ENCODE measurements at places on chromosomes 1 and 21.

- DNase-seq = no peak
Measured at GRCh38 chr1:8133190-8133589, 107.1 kb upstream of the ERRFI1 start.

- DNase-seq = no peak
Measured at GRCh38 chr1:230191855-230192254, 124.8 kb downstream of the GALNT2 start.

DNA sequence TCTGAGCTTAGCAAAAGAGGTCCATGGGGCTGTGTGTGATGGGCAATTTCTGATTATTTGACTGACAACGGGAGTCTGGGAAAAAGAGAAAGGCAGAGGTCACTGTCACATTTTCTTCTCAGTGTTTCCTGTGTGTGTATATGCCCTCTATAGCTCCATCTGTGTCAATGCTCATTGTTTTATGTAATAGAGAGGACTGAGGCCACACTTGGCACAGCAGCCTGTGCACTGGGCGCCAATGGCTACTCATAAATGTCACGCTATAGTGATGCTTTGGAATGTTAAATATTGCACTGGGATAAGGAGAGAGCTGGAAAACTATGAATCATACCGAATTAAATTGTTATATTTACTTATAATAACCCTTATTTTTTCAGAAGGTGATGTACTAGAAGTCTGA lies 365.4 kb downstream of the NEGR1 start:
- no peak for DNase-seq

DNA sequence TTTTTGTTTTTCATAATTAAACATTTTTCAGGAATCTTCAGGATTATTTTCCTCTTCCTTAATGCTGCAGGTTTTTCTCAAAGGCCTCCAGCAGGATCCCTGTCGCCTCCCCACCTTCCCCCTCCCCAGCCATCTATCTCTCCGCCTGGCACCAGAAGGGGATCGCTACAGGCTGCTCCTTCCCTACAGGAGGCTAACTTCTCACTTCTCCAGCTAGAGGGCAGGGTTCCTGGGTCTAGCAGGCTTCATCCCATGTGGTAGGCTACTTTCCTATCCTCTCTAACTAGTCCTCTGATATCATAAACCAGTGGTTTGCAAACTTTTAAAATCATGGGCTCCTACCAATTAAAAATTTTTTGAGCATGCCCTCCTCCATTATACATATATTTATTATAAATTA lies 104.1 kb downstream of the KCNN3 start:
- DNase-seq = no peak

- DNase-seq = no peak
Measured at GRCh38 chr1:3537359-3537758, 73.9 kb downstream of the MEGF6 start.

DNA sequence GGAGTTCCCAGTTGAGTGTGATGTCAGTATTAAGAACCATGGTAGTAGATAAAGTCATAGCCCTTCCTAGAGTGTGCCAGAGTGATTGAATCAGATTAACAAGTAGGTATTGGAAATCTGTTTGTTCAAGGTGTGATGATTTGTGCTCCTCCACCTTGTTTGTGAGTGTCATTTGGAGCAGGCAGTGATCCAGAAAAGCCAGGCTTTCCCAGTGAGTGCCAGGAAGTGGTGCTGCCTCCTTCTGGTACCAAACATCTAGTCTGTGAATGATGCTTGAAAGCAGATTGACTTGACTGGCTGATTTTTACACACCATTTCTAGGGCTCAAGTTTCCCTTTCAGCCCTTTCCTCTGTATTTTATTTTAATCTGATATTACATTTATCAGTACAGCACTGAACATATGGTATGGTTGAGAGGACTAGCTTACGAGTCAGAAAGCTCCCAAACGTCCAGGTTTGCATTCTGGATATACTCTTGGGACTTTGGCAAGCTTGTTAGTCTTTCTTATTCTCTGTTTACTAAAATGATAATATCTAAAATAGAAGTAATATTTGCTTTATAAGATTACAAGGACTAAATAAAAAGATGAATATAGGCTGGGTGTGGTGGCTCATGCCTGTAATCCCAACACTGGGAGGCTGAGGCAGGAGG lies 100.7 kb downstream of the PATJ start:
- DNase-seq = no peak

DNA sequence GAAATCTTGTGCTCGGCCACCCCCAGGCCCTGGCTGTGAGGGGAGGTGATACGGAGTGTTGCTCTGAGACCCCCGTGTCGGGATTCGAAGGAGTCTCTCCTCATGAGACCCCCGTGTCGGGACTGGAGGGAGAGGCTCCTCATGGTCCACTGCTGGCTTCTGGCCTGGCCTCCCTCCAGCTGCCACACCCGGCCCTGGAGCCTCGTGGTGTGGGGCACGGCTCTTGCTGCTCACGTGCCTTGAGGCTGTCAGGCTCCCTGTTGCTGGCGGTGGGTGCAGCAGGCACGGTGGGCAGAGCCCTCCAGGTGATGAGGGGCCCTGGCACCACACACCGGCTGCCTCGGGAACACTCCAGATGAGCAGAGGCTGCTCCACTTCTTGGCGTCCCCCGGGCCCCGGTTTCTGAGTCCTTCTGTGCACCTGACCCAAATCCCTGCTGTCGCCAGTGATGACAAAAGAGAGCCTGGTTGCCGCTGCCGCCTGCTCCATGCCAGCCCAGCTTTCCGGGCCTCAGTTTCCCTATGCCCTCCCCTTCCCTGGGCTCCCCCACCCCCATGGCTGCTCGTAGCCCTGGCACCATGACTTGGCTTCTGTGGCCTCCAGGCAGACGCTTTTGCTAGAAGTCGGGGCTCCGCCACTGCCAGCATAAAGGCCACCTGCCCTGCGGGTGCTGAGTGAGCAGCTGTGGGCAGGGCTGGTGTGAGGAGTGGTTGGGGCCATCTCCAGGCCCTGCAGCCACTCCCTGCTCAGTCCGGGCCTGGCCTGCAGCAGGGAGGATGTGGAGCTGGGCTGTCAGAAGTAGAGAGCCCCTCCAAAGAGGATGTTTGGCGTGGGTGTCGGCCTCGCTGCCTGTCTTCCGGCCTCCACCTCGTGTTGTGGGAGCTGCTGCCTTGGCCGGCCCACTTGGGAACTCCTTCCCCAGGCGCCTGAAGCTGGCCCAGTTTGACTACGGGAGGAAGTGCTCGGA lies 11.8 kb downstream of the TMEM240 start:
- no peak for DNase-seq

DNA sequence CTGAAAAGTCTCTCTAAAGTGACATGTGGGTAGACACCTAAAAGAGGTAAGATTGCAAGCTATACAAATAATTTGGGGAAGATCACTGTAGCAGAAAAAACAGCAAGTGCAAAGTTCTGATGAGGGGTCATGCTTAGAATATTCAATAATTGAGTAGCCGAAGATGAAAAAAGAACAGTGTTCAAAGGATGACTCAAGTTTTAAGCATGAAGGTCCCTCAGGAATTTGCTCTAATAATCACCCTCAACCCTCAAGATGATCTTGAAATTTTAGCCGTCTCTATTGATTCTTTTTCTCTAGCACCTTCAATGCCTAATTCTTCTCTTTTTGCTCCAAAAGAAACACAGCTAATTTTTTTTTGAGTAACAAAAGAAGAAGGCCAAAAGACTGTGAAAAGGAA lies 190.6 kb upstream of the ZNHIT6 start:
- no peak for DNase-seq

DNA sequence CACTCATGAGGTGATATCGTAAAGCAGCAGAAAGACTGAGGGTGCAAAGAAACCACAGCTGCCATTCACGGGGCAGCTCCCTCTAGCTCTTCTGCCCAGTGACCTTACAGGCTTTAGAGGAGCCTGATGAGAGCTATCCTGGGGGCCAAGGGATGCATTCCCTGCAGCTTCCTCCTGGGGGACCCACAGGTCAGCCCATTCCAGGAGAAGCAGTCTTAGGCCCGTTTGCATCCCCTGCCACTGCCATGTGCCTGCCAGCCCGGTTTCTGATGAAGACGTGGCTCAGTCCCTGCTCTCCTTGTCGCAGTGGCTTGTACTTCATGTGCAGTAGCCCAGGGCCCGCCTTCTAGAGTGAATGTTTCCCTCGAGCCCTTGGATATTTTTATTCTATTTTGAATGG lies 22.8 kb downstream of the ATP5PO start:
- no peak for DNase-seq

- DNase-seq = peak; percentile 87
Measured at GRCh38 chr1:205313563-205314308, 7.8 kb downstream of the NUAK2 start.

GRCh38 chr1:243946253-243946652 lies 96.2 kb upstream of the AKT3 start:
- DNase-seq = no peak

DNA sequence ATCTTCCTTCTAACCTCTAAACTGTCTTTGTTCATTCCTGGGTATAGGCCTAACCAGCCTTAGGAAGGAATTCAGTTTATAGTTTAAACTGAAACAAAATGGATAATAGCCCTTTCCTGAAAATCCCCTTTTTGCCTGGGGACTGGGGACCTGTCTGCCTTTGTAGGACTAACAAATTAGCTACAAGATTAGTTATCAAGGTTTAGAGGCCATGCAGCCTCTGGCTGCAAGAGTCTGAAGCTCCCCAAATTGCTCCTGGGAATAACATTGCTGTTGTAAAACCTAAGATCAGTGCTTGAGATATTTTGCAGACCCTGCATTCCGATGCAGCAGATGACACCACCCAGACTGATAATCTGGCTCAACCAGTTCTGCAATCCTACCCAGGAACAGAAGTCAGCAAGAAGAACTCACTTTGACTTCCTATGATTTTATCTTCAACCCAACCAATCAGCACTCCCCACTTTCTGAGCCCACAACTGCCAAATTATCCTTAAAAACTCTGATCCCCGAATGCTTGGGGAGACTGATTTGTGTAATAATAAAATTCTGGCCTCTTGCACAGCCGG lies 96.6 kb upstream of the ETV3 start:
- DNase-seq = no peak

DNA sequence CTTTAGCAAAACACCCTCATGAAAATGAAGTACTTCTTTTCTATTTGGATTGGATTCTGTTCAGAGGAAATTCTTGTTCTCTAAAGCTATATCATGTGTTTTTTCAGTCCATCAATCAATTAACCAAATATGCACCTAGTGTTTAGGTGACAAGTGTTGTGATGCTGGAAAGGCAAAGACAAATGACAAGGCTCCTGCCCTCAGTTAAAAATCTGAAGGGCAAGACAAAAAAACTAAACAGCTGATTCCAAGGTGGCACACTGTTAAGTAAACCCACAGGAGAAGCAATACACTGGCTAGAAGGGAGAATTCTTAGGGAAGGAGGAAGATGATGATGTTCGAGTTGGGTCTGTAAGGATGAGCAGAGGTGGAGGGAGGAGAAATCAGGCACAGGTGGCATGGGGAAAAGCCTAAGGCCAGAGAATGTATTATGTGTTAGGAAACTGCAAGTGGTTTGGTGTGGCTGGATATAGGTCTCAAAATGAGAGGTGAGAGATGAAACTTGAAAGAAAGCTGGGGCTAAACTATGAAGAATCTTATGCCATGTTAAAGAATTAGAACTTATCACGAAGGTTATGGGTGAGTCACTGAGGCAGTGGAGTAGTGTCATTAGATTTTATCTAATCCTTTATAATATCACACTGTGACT lies 51.8 kb upstream of the GFI1 start:
- DNase-seq = peak; percentile 30

- DNase-seq = no peak
Measured at GRCh38 chr1:234230414-234230862, 142.8 kb upstream of the COA6 start.

DNA sequence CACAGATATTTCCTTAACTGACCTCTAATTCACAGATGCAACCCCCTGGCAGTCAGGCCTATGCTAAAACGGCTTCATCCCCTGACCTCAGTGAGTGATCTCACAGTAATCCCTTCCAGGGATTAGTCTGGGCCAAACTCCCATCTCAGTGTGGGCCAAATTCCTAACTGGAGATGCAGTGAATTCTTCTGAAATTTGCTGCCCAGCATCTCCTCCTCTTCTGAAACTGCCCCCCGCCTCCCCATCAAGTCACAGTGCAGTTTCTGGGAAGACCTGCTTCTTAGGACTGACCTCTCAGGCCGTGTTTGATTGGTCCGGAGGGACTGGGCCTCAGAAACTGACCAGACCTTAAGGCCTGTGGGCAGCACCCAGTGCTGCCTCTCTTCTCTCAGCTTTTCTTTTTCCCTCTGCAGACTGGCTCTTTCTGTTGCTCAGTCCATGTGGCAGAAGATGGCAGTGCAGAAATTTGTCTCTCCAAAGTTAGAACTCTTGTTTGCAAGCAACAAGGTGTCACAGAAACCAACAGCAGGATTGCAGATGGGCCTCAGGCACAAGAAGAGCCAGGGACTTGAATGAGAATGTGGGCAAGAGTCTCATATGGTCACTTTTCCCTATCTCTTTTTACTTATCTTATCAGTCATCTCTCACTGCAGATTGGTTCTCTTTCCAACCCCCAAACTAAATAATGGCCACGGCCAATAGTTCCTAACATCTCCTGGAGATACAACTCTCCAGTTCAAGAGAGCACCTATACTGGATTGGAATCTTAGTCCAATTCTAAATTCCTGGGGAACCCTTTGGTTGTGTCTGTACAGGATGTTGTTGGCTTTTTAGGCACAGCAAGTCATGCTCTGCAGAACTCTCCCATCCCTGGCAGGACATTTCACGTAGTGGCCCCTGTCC lies 95.5 kb upstream of the RALGPS2 start:
- DNase-seq = no peak

GRCh38 chr1:227318853-227319607 lies 738 bp upstream of the CDC42BPA start:
- no peak for DNase-seq

DNA sequence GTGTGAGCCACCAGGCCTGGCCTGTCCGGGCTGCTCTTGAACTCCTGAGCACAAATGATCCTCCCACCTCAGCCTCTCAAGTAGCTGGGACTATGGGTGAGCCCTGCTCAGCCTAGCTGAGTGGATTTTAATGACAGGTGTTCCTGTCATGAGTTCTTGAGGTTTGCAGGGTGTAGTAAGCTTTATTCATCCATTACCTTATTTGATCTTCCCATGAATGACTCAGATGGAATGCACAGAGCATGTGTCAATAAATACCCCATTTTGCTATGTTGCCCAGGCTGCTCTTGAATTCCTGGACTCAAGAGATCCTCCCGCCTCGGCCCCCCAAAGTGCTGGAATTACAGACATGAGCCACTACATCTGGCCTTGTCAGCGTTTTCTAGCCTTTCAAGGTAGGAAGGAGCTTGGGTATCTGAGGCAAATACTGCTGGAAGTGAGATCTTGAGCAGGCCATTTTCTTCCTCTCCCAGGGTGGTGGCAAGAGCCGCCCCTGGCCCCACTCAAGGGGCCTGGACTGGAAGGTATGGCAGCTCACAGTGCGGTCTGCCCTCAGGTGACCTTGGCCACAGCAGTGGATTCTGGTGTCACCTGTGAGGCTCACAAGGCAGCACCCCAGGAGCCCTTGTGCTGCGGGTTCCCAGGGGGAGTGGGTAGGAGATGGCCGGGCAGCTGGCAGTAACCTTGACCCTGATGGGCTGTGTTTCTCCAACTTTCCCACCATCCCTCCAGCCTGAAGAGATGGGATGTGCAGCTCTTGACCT lies 20.0 kb downstream of the PIK3CD start:
- DNase-seq = no peak

Data from GM06990 (cell line).